Fibroblast of skin of right quadriceps (primary cell): ENCODE measurements at places on chromosomes 6 and 20.

DNA sequence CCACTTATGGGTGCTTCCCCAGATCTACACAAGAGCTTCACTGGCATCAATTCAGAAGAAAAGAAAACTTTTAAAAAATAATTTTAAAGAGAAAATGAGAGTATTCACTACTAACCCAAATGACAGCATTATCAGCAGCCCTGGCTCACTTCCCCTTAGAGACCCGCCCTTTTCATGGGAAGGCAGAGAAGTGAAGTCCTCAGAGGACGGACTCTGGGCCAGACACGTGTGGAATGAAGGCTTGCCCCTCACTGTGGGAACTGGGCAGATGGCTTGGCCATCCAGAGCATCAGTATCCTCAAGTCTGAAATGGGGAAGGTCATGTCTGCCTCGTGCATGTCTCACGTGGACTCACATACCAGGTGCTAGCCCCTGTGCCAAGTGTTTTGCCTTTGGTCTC, 63.5 kb downstream of the JAG1 start:
- no peak for DNase-seq

- DNase-seq, result no peak
Observed at GRCh38 chr6:27861276-27861840, 50.8 kb downstream of the OR2B2 start.

GRCh38 chr20:40160097-40160550, 528.9 kb downstream of the MAFB start:
- peak; percentile 51 for DNase-seq

DNA sequence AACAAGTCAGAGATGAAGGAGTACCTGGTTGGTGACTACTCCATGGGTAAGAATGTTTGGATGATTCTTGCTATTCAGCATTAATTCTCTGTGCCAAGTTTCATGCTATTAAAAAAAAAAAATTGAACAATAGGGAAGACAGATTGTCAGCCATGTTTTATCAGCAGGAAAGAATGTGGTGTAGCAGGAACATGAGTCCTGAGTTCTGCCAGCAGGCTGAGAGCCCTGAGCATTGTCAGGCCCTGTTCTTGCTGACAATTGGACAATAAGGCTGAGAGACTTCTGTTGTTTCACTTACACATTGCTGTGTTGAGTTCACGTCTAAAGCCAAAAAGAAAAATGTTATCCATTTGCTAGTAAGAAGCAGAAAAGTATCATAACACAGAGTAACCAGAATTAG, 70.4 kb upstream of the SMIM28 start:
- DNase-seq, result no peak

GRCh38 chr6:33848484-33848883, 44.7 kb upstream of the MLN start:
- DNase-seq, result no peak

DNA sequence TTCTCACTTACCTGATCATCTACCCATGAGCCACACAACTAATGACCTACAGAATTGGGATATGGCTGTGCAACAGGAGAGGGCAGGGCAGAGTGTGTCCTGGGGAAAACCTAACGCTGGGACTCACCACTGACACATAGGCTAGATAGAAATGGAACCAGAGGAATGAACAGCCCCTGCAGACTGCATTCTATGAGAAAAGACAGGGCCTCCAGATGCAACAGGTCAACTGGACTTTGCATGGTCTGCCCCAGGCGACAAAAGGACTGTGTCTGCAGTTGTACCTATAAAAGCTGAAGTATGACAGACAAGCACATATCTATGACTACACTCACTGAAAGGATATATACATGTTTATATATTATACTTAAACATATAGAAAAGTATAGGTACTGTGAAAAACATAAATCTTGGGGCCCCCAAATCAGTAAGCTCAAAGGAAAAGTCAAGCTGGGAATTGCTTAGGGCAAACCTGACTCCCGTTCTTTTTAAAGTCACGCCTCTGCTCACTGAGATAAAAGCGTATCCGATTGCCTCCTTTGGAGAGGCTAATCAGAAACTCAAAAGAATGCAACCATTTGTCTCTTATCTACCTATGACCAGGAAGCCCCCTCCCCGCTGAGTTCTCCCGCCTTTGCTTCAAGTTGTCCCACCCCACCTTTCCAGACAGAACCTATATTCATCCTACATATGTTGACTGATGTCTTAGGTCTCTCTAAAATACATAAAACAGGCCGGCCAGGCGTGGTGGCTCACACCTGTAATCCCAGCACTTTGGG, 68.5 kb downstream of the EPB41L2 start:
- DNase-seq, result no peak

DNA sequence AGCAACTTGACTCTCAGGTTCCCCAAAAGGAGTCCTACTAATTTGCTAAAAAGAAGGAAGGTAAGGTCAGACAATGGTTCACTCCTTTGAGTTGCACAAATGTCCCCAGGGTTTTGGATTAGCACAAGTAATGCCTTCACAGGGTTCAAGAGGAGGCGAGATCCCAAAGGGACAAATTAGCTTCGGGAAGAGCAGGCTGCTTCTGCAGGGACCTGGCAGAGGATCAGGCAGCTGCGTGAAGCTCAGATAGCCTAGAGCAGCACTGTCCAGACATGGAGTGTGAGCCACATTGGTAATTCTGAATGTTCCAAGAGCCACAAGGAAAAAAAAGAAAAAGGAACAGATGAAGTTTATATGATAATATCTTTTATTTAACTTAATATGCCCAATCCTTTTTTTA, 115.4 kb downstream of the CFAP61 start:
- DNase-seq, result no peak

- no peak for DNase-seq
Observed at GRCh38 chr20:33027769-33028751, 3.4 kb upstream of the BPIFB6 start.

DNA sequence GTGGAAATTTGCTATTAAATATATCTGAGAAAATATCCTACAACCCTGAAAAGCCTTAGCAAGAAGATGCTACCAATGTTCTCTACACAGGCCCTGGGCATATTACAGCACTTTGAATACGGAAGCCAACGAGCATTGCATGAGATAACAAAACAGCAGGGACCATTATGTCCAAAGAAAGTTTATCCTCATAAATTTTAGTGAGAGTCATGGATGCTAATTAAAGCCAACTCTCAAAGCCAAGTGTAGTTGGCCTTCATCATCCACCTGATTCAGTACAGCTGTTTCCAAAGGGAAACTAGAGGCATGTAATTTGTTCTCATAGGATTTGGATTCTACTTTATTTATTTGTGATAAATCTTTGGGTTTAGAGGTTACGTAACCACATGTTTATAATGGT, 564.8 kb downstream of the RFPL4B start:
- DNase-seq, result peak; percentile 63

DNA sequence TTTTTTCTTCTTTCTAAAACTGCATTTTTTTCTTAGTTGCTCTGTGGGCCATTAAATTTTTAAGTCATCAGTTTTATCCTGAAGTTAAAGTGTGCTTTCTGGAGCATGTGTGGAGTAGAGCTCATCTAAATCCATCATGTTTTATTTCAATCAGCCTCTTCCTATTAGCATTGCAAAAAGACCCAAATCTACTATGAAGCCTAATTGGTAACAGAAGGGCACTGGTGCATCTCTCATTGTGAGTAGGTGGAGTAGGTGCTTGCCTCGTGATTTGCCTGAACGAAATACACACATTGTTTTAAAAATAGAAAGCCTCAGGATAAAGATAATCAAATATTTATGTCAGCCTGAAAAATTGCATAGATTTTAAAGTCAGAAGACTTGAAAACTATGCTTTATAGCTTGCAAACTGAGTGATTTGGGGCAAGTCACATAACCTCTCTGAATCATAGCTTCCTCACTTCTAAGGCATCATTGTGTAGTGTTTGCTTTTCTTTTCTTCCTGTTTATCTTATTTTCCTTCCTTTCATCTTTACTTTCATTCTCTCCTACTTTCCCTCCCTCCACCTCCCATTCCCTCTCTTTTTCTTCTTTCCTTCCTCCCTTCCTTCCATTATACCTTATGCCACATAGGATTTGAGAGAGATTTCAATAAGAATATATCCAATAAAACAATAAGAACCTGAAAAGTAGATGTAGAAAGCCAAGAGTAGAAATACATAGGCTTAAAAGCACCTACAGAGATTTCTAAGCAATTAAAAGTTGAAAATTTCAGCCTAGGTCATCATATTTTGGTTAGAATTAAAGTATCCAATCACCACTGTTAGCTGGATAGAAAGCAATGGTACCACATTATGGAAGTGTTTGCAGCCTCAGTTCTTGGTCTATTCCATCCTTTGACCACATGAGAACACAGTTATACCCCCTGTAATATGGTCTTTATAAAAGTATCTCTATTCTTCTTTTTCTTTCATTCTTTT, 49.6 kb upstream of the RNF146 start:
- no peak for DNase-seq

DNA sequence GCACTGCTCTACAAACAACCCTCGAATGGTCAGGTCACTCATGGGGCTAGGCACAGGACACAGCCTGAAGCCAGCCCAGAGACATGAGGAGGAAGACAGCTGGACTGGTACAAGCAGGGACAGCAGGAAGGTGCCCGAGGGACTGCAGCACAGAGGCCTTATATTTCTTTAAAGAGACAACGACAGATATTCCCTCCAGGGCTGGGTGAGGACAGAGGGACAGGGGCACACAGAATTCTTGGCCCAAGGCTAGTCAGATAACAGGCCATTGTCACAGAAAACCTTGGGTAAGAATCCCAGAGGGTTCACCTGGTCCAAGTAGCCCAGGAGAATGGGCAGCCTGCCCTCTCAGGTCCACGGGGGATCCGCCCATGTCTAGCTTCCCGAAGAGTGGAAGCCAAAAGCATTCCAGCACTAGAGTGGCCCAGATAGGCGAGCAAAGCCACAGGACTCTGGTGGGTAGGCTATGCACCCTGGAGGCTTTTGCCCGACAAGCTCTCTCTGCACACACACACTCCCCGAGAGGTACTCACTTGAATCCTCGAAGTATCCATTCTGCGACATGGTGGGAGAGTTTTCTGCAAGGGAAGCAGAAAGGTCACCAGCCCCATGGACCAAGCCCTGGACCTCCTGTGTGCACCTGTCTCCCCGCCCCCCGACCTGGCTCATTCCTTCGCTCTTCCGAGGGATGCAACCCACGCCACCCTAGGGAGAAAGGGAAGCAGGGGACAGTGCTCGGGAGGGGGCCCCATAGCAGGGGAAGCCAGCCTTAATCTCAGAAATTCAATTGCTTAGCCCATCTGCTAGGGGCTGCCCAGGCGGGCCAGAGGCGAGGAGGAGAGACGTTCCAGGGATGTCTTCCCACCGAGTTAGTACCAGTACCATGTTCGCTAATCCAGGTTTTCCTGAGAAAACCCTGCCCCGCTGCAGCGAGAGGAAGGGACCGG, 1.7 kb downstream of the SLC4A11 start:
- DNase-seq, result no peak

DNA sequence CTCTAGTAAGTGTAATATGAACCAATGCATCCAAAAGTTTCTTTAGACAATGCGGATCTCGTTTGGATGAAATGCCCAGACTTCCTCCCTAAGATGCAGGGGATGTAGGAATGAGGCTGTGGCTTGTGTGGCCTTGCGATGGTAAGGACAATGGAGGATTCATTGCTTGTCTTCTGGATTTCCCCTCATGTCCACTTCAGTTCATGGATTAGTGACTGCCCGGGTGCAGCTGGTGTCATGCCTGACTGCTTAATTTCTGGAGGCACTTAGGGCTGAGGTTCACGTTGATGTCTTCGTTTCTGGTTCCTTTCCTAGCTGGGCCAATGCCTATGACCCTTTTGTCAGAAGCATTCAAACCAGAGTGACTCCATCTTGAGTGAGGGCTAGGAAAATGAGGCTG, 93.8 kb downstream of the SCP2D1 start:
- DNase-seq, result no peak

GRCh38 chr6:2834262-2834661, 7.4 kb downstream of the SERPINB1 start:
- DNase-seq, result no peak

DNA sequence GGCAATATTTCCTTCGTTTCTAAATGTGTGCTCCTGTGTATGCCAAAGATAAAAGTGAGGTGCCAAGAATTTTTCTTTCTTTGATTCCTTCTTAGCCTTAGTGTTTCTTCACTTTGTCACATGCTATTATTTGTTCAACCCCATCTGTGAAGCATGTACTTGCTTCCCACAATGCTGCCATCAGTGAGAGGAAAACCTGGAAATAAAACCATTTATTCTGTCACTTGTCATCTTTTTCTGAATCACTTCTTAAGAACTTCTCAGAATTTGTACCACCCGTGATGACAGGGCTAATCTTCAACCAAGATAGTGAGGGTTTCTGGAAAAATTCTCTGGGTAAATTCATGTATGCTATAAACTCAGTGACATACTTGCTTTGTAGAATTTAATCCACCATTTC, 450.1 kb downstream of the COL12A1 start:
- DNase-seq, result no peak

DNA sequence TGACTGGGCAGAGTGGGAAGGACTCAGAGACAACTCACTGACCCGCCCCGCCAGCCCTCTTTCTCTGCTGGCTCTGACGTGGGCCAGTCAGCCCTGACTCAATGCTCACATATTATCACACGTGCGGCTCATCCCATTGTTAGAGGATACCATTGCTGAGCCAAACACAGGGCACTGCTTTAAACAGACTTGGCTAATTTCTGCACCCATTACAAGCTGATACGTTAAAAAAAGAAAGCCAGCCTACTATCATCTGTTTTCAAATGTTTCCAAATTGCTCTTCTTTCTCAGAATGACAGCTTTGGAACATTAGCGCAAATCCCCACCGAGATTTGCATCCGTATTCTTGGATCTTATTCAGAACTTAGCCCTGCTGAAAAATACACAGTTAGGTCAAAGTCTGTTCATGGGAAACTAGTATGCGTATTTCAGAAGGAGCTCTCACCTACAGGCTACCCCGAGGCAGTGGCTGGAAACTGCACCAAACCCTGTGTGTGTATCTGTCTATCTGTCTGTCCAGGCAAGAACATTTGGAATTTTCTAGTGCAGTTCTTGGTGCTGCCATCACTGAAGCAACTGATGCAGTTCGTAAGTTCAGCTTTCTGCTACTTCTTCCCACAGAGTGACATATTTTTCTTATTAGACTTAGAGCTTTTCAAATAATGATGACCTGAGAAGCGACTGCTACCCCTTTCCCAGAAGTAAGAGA, 32.8 kb downstream of the RAMACL start:
- peak; percentile 82 for DNase-seq

- DNase-seq, result no peak
Observed at GRCh38 chr6:110946498-110946897, 12.0 kb upstream of the GTF3C6 start.

GRCh38 chr6:3831761-3832530, 17.2 kb upstream of the FAM50B start:
- DNase-seq, result no peak

DNA sequence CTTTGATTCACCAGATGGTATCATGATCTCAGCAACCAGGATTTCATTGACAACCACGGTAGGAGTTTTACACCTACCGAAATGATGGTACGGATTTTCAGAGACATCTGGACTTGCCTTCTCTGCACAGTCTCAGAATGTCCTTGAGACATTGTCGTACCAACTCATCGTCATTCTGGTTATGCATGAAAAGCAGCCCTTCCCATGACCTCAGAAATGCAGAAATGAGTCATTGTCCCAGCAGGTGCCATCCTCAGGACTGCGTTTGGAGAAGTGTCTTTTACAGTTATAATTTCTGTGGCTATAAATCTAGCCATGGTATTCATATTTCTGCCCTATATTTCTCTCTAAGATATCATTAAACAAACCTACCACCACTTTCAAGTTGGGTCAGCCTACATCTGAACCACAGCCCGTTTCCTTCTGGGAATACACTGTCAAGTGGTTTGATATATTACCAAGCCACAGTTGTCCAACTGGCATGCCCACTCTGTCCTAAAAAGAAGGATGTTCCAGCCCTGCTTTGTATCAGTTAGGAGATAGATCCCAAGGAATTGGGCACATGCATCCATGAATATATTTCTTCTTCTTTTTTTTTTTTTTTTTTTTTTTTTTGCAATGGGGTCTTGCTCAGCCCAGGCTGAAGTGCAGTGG, 7.5 kb upstream of the BFSP1 start:
- DNase-seq, result no peak

- peak; percentile 33 for DNase-seq
Observed at GRCh38 chr6:41306187-41306854, 19.8 kb upstream of the TREM1 start.
